ENCODE measurements at places on chromosomes 1 and 21.

- DNase-seq, result no peak
Measured at GRCh38 chr1:87204921-87205320, 123.8 kb upstream of the LMO4 start.

DNA sequence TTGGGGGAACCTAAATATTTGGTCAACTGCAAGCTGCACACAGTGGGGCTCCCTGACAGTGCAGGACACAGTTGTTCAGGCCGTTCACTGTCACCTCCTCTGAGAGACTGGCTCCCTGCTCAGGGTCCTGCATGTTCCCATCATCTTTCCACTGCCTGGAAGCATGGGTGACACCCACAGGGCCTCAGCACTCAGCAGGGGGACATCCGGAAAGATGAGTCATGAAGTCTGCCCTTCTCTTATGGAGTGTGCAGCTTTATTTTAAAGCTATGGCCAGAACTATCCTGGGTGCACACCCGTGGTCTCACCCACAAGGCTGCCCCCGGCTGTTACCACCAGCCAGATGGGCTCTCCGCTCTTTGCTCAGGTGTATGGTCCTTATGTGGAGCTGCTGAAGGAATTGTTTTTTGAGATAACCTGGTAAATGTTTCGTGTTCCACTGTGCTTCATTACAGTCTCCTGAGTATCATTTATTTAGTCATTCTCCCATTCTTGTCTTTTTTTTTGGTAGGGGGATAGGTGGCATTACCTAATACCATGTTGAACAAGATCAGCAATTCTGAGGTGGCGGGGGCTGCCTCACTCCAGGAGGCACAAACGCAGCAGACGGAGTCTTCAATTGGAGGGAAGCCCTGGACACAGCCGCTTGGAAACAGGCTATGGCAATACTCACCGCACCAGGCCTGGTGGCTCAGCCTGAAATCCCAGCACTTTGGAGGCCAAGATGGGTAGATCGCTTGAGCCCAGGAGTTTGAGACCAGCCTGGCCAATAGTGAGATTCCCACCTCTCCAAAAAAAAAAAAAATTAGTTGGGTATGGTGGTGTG is 14.3 kb downstream of the TRIM11 start:
- DNase-seq, result no peak

- no peak for DNase-seq
Measured at GRCh38 chr1:172653015-172653709, 5.7 kb upstream of the FASLG start.

DNA sequence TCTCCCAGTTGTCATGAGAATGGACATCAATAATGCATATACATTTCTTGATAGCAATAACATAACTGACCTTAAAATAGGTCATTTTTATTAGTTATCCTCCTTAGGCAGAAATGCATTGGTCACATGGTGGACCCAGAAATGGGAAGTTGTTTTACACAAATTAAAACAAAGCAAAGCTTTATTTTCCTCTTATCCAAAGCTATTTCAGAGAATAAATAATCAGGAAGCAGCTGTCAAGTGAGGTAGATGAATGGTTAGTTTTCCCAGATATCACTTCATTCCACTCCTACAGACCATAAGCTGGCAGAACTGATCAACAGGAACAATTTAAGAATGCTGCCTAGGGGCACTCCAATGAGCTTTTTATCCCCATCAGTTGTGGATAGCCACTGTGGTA is 16.0 kb upstream of the OLIG1 start:
- no peak for DNase-seq

DNA sequence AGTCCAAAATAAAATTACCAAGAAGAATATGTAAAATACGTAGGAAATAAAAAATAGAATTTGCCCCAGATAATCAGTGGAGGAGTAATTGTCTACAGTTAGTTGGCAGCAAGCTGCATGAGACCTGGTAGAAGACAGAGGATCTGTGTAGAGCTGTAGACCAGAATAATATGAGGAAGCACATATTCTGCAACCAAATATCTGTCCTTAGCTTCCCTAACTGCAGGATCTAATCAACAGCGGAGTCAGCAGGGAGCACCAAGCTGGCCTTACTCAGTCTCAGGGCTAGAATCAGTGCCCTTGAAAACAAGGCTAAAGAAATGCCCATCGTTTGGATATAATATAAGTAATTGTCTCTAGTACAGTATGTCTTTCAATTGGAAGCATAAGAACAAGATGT is 6.1 kb upstream of the GCSAML start:
- no peak for DNase-seq
